ENCODE measurements at places on chromosomes 3 and 15.

- no peak for DNase-seq
Observed at GRCh38 chr3:55122312-55122711, 194.5 kb upstream of the LRTM1 start.

GRCh38 chr3:181568693-181569092, 143.0 kb upstream of the SOX2 start:
- DNase-seq, result no peak

DNA sequence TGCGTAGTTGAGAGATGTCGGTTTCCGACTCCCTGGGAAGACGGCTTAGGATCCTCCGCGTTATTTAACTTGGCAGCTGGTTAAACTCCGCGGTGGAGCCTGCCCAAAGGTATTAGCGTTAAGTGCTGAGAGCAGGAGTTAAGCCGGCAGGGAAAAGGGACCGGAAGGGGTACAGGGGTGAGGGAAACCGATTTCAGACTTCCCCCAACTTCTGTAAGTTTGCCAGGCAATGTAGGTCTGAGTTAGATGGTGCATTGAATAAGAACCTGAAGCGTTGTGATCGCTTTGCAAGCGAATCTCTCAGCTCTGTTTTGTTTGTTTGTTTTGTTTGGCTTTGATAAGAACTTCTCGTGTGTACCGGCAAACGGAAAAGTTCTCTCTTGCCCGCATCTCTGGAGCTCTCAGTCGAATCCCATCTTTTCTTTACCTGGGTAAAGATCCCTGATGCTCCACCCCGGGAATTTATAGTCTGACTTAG, 6.0 kb upstream of the FEZF2 start:
- no peak for DNase-seq

- DNase-seq, result no peak
Observed at GRCh38 chr3:14433106-14433505, 30.7 kb downstream of the SLC6A6 start.

GRCh38 chr15:91515188-91515754, 338.2 kb upstream of the SLCO3A1 start:
- DNase-seq, result peak; percentile 70

GRCh38 chr3:167559924-167560323, 86.1 kb upstream of the SERPINI2 start:
- DNase-seq, result no peak

GRCh38 chr3:15011174-15011573, 53.9 kb downstream of the MRPS25 start:
- no peak for DNase-seq
